ENCODE measurements at places on chromosomes 13 and 19.

- no peak for DNase-seq
These were observed 4.9 kb downstream of the UBL3 start for GRCh38 chr13:29845440-29846056.

GRCh38 chr13:79492313-79492798 is 11.4 kb downstream of the NDFIP2 start:
- no peak for DNase-seq

DNA sequence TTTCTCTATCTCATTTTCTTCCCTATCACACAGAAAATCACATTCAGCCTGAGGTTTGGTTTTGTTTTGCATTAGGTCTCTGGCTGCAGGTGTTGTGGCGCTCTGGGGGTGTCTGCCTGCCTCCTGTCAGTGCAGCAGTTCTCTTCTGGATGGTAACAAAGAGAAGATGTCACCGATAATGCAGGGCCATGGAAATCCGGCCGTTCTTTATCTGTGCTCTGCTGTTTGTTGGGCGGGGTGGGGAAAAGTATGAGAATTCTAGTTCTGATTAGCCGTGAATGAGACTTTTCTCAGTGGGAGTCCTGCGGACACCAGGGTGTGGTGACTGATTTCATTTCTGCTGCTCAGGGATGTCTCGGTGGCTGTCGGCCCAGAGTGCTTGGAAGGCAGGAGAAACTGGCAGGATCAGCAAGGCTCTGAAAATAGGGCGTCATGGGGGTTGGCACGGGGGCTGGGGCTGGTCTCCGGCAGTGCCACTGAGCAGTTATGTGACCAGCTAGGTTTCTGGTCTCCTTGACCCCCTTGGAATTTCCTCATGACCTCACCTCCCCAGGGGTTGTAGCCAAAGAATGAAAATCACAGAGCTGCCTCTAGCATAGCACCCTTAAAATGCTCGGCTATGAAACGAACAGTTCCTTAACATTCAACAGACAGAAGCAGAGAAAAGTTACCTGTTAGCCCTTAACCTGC is 5.0 kb downstream of the RNF113B start:
- peak; percentile 59 for DNase-seq

- DNase-seq, result no peak
These were observed 36.9 kb upstream of the GRTP1 start for GRCh38 chr13:113400621-113401451.

DNA sequence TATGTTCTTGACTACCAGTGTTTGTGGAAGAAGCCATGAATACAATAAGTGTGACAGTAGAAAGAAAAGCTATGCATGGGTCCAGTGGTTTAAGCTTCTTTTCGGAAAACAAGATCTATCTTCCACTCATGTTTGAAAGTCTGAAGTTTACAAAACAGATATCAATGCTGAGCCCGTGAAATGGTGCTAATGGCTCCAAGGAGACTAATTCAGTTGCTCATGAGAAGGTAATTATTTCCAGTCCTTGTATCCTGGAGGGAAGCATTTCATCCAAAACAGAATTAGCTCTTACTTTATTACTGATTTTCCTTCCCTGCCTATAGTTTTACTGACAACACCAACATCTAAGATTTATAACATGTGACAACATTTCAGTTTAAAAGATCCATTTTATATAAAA is 1364.9 kb downstream of the PCDH9 start:
- DNase-seq, result no peak

DNA sequence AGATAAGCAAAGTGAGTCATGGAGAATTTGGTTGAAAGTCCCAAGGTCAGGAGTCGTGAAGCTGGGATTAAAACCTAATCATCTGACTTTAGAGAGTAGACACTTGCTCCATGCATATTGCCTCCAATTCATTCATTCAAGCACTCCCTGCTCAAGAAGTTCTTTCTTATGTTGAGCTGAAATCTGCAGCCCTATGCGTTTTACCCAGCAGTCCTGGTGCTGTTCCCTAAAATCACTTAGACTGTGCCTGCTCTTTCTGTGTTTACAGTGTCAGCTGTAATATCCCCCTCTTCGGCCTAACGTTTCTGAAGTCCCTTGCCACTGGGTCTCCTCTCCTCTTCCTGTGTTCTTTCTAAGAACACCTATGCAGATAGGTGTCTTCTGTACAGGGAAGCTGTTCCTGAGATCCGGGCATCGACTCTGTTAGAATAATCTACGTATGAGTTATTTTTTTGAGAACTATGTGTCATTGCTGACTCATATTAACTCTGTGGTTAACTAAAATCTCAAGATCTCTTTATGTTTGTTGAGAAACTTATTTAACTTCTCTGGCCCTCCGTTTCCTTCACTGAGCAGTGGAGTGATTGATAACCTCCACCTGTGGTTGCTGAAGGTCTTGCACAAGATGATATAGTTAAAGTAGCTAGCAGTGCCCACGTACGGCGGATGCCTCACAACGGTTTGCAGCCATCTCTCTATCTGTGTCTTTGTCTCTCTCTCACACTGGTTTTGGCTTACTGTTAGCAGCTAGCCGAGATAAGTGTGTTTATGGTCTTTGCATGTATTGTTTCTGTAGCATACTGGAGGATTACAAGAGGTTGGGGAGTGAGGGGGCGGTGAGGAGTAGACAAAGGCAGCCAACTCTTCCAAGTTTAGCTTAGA is 4.7 kb downstream of the ALOX5AP start:
- peak; percentile 65 for DNase-seq

- DNase-seq, result no peak
These were observed 30.4 kb downstream of the SLC25A15 start for GRCh38 chr13:40819797-40820315.

GRCh38 chr19:14070268-14071050 is 2.1 kb upstream of the MISP3 start:
- no peak for DNase-seq

DNA sequence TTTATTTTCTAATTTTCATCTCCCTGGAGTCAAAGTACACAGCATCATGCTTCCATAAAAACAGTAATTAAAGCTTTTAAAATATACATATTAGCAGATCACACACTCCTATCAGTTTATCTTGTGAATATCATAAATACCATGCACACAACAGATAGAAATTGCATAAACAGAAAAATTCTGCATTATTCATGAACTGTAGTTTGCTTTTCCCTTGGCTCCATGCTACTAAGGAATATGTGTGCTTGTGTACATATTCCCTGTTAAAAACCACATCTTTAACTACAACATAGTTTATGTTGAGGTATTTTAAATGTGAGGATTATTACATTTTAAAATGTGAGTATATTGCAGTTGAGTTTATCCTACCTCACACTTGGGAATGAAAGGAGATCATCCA is 193.5 kb downstream of the FGF14 start:
- DNase-seq, result no peak

GRCh38 chr19:5339198-5339949 is 1.2 kb downstream of the PTPRS start:
- DNase-seq, result peak; percentile 38

- no peak for DNase-seq
These were observed 217.2 kb downstream of the LACC1 start for GRCh38 chr13:44096901-44097300.

GRCh38 chr13:48476215-48476614 is 56.7 kb downstream of the RCBTB2 start:
- DNase-seq, result no peak

DNA sequence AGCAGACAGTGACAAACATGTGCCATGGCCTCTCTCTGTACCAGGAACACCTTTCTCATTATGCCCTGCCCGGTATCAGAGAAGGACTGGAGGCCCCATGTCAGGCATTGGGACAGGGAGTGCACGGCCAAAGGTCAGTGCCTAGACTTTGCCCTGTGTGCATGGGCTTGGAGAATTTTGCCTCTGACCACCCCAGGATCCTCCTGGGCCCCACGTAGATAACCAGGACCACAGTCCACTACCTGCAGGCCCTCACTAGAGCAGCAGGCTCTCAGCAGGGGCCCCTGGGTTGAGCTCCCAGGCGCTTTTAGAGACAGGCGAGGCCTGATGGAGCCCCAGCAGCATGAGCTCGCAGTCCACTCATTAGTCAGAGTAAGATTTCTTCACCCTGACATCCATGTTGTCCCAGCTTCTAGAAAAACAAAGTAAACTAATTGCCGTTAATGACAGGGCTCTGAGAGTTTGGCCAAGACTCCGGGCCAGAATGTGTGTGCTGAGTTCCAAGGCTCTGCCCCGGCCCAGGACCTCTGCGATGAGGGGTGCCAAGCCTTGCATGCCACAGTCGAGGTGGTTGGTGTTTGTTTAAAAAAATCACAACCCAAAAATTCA is 42.7 kb downstream of the CAPN12 start:
- DNase-seq, result no peak

- DNase-seq, result no peak
These were observed 128.4 kb upstream of the SPRY2 start for GRCh38 chr13:80469105-80469852.

DNA sequence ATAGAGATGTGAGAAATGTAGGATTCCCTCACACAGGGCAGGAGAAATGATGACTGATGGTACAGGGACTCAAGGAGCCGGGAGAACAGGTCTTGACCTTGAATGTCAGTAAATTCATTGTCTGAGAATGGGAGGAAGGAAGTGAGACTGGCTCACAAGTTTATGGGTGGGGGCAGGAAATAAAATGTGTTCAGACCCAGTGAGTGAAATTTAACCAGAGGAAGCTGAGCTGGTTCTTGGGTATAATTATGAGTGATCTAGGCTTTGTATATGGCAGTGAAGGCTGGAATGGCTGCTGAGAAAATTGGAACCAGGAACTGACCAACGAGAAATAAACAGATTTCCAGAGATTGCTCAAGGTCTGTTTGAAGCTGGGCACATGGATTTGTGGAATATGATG is 6.3 kb upstream of the IGSF23 start:
- DNase-seq, result peak; percentile 22

DNA sequence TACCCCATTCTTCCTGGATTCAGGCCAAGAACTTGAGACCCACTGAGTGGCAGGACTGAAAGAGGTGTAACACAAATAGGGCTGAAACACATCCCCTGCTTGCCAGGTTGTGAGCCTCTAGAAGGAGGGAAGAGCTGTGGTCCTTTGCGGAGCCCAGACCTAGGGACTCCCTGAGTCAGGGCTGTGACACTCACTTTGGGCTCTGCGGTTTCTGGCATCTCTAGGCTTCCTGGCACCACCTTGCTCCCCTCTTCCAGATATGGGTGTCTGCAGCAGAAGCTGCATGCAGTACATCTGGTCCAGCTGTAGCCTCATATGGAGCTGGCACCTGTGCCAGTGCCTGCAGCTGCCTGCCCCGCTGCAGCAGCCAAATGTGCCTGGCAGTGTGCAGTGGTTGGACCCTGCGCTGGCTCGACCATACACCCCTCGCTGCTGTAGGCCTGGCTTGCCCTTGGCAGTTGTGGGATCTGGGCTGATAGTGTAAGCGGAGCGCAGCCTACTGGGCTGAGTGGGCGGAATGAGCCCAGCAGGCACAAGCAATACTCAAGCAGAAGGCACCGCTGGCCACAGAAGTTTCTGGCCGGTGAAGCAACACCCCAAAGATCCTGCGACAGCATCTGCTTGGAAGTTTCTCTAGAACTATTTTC is 290.4 kb downstream of the SLITRK6 start:
- no peak for DNase-seq

DNA sequence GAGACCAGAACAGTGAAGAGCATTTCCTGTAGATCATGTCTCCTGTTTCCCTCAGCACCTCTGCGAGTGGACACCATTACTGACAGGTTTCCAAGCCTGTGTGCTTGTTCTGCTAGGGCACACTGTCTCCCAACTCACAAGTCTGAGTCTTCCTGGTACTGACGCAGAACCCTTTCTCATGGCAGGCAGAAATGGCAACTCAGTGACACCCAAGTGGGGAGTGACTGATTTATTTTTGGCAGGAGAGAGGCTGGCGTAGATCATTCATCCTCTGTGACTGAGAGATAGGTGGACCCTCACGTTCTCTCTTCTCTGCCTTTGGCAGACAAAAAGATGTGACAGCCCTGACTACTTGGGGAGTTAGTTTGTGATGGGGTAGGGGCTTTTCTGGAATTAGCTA is 183.4 kb downstream of the RFC3 start:
- DNase-seq, result no peak

DNA sequence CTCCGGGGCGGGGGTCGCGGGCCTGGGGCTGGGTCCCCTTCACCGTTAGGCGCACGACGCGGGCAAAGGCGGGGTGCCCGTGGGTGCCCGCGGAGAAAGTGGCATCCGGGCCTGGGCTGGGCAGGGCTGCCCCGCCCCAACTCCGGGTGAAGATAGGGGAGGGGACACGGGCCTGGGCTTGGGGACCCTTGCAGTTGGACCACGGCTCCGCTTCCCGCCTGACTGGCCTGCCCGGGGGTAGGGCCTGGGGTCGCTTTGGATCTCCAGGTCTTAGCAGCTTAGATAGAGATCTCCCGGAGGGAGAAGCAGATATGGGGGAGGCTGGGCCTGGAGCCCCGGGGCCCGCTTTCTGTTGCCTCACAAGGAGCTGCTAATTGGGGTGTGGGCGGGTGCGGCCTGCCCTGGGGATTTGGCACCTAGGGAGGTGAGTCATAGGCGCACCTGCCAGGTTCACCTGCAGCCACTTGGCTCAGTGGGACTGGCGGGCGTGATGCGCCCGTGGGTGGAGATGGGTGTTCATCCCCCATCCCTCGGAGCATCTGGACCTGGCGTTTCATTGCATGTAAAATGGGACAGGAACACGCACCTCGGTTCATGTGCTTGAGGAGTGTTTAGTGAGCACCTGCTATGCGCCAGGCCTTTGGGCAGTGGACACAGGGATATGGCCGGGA is 585 bp downstream of the MAP1S start:
- peak; percentile 32 for DNase-seq

DNA sequence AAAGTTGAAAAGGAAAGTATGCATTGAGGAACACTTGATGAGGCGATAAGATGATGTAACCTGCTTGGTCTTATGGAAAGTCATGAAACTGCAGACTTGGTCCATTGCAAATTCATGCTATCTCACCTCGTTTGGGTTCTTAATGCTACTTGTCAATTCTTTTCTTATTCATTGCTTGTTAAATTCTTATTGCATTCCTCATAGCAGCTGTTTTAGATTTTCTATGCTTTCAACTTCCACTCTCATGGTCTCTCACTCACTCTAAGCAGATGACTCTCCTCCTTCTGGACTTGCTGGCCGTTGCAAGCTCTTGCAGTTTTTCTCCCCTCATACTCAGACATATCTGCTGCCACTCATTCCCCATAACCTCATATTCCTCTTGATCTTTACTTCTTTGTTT is 67.8 kb upstream of the CSNK1A1L start:
- DNase-seq, result peak; percentile 63

- no peak for DNase-seq
These were observed 96.7 kb downstream of the GJA3 start for GRCh38 chr13:20064128-20064527.

- DNase-seq, result no peak
These were observed 164.3 kb downstream of the DCT start for GRCh38 chr13:94315188-94315587.

GRCh38 chr19:35347171-35347929 is at the start of gene FFAR1:
Gene FFAR1 (plus strand): TSS chr19:35347902. CDS start chr19:35351552, 3,650 bp downstream.
- DNase-seq, result no peak

GRCh38 chr19:7109678-7110289 is 40.3 kb downstream of the ZNF557 start:
- peak; percentile 64 for DNase-seq

GRCh38 chr19:1343041-1343440 is 40.7 kb upstream of the NDUFS7 start:
- no peak for DNase-seq

DNA sequence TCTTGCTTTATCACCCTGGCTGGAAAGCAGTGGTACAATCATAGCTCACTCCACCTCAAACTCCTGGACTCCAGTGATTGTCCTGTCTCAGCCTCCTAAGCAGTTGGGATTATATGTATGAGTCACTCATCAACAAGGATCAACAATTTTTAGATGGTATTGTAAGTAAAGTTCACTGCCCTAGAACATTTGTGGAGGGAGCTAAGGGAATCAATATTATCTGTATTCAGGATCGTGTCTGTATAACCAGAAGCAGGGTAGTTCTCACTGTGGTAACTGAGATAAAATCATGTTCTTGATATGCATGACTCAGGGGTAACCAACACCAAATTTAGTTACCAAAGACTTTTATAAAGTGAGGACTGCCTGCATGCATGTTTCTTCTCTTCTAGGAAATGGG is 27.0 kb downstream of the ZMYM5 start:
- no peak for DNase-seq

Measured in GM03348 (cell line).